NCI-H1048 (cell line): ENCODE measurements at places on chromosomes 3 and 15.

DNA sequence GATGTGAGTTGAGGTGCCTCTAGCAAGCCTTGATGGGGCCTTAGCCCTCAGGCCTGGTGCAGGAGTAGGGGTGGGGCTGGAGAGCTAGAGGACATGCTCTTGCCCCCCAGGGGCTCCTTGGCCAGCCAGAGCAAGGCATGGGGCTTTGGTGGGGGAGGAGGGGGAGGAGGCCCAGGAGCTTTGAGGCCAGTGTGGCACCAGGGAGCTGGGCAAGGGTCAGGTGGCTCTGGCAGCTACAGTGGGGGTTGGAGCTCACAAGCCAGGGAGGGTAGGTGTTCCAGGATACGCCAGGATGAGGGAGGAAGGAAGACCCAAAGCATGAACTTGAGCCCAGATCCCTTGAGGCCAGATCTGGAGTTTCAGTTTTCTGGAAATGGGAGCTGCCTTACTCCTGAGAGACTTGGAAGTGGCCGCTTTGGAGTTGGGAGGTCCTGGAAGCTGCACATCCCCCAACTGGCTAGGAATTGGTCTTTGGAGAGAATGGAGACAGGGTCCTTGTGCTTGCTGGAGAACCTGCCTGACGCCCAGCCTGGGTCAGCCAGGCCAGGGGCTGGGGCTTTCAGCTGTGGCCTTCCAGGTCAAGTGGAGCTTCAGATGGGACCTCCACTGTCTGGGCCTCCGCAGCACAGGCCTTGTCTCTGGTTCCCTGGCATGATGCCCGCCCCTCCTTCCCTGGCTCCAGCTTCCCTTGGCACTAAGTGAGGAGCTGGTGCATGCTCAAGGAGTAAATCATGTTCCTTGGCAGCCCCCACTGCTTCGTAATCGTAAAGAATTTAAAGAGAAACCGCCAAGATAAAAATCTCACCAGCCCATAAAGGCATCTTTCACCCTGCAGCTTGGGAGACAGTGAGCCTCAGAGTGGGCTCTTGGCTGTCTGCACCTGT, 8.7 kb downstream of the SEMA3F start:
- DNase-seq, result no peak

DNA sequence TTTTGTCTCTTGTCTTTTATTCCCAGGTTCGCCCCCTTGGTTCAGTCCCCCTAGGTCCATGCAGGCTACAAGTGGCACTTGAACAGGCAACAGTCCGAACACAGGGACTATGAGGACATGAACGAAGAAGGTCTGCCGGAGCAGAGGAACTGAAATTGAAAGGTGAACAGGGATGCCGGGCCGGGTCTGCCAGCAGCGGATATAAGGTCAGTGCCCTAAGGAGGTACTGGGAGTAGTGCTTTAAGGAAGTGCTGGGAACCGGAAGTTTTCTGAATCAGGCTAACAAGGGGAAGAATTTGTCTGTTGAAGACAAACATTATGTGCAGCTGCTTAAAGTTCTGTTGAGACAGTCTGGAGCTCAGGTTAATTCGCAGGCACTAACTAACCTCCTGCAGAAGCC, 46.8 kb downstream of the LSM3 start:
- no peak for DNase-seq

GRCh38 chr3:33063651-33064051, 33.3 kb downstream of the GLB1 start:
- no peak for DNase-seq

DNA sequence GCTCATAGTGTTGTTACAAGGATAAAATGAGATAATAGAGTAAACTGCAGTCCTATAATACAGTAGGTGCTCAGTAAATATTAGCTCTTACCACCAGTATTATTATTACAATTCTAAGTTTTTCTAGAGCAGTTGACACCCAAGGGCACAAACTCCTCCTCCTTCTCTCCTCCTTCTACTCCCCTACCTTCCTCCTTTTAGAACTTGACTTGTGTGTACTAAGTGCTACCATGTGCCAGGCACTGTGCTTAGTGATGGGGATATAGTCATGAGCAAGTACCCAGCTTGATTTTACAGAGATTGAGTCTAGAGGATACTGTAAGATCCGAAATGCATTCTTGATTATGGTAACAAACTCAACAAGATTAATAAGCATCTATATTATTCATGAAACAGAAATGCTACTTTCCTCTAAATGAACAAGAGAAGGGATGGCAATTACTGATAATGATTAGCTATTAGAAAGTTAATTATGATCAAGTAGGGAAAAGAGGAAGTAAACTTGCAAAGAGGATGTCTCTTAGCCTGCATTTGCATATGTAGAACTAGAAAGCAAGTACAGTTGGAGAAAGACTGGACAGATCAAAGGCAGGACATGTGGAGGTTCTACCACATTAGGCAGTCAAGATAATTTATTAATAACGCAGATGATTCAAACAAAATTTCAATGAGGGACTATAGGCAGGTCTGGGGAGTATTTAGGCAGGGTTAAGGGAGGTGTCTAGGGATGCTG, 72.3 kb downstream of the CLDN11 start:
- DNase-seq, result no peak

DNA sequence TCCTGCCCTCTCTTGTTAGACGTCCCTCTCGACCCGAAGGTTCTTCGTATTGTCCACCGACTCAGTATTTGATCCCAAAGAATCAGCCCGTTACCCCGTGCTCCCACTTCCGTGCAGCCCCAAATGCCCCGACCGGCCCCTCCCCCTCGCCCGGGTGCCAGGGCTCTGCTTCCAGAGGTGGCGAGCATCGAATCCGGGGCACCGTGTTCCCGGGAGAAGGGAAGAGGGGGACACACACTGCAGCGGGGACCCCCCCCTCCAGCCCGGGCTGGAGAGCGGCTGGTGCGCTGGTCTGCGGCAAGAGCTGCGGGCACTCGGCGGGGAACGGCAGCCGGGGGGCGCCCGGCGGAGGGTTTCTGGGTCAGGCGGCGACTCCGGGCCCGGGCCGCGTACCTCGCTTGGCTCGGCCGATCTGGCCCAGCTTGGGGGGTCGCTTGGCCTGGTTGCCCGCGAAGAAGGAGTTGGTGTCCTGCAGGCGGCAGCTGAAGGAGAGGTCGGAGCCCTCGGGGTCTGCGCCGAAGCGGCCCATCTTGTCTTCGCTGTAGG, 556 bp downstream of the CAMK2N2 start:
- no peak for DNase-seq

DNA sequence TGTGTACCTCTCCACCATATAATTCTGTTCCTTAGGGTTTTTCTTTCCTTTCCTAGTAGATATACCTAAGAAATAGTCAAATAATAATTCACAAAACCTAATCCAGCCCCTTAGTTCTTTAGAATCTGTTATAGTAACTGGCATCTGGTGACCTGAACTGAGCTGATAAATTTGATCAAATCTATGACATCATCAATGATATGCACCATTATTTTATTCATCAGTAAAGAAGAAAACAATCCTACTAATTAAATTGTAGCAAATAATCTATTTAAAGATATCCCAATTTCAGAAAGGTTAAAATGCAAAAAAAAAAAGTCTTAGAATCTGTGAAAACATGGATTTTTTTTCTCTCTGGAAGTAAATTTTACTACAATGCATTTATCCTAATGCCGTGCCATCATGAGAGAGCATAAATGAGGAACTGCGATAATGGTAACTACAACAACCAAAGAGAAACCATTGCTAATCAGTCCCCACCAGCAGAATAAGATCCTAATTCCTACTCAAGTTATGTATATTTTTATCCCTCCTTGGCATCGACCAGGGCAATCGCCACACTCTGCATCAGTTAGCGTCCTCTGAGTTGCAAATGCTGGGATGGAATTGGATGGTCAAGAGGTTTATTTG, 6.6 kb upstream of the MNS1 start:
- no peak for DNase-seq

DNA sequence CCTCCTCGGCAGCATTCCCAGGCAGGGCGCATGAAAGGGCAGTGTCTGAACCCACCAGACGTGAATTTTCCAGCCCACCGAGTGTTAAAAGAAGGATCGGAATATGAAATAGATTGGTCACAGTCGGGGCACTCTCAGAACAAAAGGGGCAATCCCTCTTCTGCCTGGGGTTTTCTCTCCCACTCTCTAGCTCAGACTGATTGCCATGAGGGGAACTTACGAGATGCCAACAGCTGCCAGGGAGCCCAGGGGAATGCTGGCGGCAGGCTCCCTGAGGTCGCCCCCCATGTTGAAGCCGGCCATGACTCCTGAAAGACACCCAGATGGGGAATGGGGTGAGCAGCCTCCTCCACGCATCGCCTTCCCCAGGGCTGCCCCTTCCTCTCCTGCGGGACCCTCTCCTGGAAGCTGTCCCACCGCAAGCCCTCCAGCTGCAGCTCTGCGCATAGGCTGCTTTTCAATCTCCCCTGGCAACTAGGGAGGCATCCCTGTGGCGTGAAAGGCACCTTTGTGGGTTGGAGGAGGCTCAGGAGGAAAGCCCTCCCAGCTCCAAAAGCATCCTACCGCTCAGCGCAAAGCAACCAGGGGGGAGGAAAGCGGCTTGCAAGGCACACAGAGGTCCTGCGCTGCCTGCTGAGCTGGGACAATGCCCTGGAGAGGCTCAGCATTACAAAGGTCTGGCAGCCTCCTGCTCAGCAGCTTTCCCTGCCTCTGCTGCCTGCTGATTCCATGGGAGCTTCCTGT, 64.8 kb upstream of the HEG1 start:
- DNase-seq, result no peak

DNA sequence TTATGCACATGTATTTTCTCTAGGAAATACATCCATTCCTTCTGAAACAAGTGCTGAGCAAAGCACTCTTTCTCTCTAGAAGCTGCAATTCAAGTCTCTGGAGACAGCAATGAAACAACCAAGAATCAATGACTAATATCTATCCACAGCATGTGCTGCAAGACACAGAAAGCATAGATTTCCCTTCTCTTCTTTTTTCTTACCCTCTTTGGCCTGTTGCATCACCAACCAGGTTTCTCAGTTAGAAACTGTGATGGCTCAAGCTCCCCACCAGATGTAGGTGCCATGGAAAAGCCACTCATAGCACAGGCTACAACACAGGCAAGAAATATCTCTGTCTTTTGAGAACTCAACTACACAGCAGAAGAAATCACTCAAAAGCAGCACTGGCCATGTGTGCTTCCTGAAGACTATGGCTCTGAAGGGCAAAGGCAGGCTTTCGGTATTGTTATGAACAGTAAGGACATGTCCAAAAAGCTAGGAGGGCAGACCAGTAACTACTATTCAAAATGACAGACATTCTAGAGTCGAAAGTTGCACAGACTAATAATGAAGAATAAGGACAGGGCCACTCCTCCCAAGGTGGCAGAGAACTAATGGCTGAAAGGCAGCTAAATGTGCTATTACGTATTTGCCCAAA, 15.5 kb downstream of the ZDHHC3 start:
- DNase-seq, result no peak

GRCh38 chr3:126685021-126685420, 19.0 kb upstream of the CHCHD6 start:
- DNase-seq, result no peak

- DNase-seq, result no peak
These were observed 14.1 kb upstream of the TMEM40 start for GRCh38 chr3:12773030-12773709.

DNA sequence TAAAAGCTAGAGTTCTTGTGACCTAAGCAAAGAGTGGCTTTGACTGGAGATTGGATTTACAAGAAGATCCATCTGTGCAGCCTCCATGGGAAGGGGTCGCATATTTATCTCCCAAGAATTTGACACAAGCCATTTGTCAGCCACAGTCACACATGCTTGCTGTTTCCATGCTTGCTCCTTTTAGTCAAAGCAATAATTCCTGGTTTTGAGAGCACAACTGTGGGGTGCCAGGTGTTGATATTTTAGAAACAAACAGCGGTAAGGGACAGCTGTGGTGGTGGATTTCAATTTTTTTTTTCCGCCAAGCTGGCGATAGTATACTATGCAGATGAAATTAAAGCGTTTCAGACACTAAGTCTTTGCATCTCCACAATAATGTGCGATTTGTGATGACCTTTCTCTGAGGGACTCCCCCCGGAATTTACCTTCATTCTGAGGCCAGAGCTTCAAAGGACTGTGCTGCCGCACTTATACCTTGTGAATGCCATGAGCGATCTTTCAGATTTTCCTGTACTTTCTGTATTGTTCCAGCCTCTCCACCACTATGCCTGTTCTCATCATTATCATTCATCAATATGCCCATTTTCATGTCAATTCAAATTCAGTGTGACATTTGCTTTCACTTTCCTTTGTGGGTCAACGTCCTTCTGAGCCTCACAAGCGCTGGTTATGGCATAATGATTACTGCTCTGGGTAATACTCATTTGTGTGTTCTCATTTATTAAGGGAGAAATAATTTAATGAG, 108.2 kb upstream of the KBTBD8 start:
- no peak for DNase-seq

DNA sequence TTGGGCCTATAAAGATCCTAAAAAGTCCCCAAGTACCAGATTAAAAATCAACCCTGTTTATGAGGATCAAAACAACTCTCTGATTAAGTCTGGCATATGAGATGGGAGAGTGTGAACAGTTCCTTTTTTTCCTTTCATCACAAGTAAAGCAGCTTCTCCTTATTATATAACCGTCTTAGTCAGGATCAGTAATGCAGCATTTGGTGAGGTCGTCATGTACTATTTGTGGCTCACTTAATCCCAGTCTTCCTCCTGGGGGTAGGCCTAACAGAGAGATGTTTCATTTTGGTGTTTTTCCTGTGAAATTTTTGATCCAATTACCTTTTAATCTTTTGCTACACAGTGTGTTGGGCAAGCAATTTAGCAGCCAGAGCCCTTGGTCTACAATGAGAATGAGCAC, 333.1 kb upstream of the KCNMB2 start:
- no peak for DNase-seq
